ENCODE measurements at places on chromosomes 4 and X.
A peak's percentile ranks its signal among the peaks of the same experiment; 100 is the strongest.

GRCh38 chrX:150012647-150013381, 74.5 kb upstream of the EOLA2 start:
- no peak for DNase-seq

- DNase-seq = no peak
Observed at GRCh38 chr4:142984871-142985585, 138.9 kb upstream of the INPP4B start.

GRCh38 chr4:20354120-20354519, 102.4 kb downstream of the SLIT2 start:
- no peak for DNase-seq

DNA sequence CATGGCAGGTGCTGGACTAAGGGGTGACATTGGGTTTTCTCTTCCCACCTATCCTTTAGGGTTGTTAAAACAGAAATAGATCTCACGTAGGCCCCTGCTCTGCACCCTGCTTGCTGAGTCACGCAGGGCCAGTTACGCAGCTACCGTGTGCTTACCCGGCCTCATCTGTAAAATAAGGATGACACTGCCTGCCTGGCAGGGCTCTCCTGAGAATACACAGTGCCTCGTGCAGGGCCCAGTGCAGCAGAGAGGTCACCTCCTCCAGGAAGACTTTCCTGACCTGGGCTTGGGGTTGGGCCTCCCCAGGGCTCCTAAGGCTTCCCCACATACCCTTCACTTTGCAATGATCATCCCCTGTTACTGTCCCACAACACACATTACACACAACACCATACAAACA, 33.6 kb upstream of the JAKMIP1 start:
- no peak for DNase-seq

DNA sequence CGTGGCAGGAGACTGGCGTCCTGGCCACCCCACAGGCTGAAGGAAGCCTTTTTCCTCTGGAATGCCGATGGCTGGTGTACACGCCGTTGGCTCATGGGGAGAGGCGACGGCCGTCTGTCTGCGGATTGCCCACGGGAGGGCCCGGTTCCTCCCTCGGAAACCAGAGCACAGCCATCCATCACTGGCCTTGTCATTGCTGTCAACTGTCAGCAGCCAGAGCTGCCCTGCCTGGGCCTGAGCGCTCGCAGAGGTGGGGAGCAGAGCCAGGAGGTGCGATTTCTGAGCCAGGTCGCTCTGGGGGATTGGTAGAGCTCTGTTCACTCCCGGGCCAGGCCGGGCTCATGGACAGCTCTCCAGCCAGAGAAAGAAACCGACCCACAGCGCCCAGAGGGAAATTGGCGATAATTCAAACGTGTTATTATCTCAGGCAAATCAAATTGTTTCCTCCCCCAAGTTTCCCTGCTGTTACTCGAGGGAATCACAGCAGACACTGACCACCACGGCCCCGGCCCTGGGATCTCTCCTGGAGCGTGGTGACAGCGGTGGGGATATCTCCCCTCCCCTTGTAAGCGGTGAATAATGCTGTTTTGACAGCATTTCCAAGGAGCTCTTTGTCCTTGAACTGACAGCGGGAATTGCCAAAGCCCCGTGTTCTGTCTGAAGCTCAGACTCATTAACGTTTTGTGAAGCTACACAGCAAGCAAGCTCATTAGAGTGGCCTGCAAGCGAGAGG, 220.9 kb upstream of the PSAPL1 start:
- no peak for DNase-seq

GRCh38 chrX:136250191-136251040, 784 bp downstream of the MAP7D3 start:
- no peak for DNase-seq

GRCh38 chrX:115588179-115588578, 27.2 kb downstream of the PLS3 start:
- DNase-seq = no peak

GRCh38 chr4:168795346-168795745, 214.7 kb downstream of the CBR4 start:
- no peak for DNase-seq

- no peak for DNase-seq
Observed at GRCh38 chr4:2617955-2618354, 81.5 kb downstream of the FAM193A start.

DNA sequence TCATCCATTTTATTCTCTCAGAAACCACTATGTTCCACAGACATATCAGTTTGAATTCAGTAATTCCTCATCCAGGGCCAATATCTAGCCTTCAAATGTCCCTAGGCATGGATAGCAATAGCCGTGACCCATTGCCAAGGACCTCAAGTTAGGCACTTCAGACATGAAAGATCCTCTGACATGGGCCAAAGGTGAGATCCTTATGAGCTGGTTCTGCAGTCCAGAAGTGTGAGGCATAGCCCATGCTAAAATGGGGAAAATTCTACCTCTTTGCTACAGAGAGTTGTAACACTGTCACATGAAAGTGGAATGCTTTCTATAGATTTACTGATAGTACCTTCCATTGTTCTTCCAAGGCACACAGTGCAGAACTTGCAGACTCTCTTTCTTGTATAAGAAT, 349.7 kb upstream of the GALNT7 start:
- no peak for DNase-seq

DNA sequence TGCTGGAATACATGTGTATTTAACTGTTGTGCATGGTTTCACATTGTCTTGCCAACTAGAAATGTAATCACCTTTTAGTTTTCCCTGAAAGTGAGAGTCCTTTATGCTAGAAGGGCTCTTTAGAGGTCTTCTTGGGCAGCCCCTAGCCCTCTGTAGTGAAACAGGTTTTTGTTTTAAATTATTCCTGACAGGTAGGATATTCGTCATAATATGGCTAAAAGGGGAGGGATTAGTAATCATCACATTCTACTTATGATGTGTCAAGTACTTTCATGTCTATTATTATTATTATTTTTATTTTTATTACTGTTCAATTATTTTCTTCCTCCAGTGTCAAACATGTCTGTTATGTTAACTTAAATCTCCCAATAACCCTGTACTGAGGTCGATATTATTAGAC, 35.5 kb downstream of the MSN start:
- no peak for DNase-seq

- DNase-seq = peak; percentile 68
Observed at GRCh38 chrX:150731795-150732194, 38.6 kb downstream of the MTMR1 start.

DNA sequence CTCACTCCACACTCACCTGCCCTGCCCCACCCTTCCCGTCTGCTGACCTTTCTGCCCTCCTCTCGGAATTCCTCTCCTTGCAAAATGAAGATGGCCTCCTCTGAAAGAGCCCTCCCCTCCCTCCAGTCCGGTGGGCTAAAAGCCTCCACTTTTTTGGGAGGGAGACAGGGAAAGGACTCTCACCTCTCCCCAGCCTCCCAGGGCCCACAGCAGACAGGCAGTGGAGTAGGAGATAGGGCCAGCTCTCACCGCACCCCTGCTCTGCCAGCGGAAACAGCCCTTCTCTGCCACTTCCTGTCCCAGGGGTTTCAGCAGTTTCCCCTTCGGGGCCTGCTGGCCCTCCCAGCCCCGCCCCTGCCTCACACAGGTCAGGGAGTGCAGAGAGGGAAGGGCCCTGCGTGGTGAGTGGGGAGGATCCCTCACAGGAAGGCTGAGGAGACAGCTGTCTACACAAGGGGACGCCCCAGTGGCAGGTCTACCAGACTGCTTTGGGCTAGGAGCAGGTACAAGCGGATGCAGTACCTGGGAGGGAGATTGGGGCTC, 18.2 kb downstream of the ELF4 start:
- DNase-seq = no peak

DNA sequence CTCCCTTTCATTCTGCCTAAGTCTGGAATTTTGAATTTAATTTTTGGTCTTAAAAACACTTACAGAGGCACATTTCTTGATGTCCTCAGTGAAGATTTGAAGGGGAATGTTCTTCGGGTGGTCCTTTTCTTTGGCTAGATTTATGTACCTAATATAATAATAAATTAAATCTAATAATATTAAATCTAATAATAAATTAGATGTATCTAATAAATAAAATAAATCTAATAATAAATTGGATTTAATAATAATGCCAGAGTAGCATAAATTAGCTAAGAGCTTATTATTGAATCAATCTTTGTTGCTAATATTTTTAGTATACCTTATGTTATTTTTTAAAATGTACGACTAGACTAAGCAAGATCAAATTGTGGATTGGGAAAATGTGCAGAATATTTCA, 39.8 kb downstream of the MAD2L1 start:
- no peak for DNase-seq

DNA sequence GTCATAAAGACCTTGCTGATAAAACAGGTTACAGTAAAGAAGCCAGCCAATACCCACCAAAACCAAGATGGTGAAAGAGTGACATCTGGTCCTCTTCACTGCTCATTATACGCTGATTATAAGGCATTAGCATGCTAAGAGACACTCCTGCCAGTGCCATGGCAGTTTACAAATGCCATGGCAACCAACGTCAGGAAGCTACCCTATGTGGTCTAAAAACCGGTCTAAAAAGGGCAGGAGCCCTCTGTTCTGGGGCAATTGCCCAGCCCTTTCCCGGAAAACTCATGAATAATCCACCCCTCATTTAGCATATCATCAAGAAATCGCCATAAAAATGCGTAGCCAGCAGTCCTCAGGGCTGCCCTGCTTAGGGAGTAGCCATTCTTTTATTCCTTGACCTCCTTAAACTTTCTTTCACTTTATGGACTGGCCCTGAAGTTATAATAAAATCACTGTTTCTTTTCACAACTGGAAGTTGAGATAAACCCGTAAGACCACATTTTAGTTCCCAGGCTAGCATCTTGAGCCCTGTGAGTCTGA, 260.5 kb upstream of the FAT1 start:
- DNase-seq = no peak

- no peak for DNase-seq
Observed at GRCh38 chrX:14064626-14065432, 35.1 kb upstream of the GEMIN8 start.

- no peak for DNase-seq
Observed at GRCh38 chr4:183823434-183823833, 81.7 kb upstream of the STOX2 start.

DNA sequence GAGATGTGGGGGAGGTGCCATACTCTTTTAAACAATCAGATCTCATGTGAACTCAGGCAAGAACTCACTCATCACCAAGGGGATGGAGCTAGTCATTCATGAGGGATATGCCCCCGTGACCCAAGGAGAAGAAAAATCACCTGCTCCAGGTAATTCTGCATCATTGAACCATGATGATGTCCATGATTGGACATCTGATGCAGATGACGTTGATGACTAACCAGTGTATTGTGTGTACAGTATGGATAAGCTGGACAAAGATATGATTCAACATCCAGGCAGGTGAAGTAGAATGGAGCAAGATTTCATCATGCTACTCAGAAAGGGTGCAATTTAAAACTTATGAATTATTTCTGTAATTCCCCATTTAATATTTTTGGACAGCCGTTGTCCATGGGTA, 286.4 kb upstream of the SMIM31 start:
- no peak for DNase-seq

- peak; percentile 49 for DNase-seq
Observed at GRCh38 chr4:13656569-13657405, 29.3 kb upstream of the BOD1L1 start.

- no peak for DNase-seq
Observed at GRCh38 chr4:183504930-183505610, at the start of gene ING2. ING2 (plus strand) TSS chr4:183505058; CDS start chr4:183505196, 138 bp downstream.

DNA sequence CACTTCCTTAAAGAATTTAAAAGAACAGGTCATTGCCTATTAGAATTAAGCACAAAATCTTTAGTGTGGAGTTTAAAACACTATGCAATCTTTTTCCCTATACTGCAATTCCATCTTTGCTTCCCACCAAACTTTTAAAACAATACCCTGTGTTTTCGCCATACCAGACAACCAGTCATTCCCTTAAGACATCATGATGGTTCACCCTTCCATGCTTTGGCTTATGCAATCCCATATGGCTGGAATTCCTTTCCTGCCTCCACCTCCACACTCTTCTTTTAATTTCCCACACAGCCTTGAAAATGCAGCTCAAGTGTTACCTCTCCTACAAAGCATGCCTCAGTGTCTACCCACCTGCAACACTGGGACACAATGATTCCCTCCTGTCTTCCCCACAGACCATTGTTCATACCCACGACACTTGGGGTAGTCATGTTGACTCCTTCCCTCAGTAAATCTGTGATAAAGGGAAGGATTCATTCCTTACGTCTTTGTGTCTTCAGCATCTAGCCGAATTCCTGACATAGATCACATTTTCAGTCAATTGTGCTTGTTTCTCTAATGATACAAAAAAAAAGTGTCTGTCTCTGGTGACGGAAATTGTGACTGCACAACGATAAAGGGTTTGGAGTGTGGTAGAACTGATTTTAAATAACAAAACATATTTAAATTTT, 166.3 kb downstream of the FNIP2 start:
- no peak for DNase-seq

DNA sequence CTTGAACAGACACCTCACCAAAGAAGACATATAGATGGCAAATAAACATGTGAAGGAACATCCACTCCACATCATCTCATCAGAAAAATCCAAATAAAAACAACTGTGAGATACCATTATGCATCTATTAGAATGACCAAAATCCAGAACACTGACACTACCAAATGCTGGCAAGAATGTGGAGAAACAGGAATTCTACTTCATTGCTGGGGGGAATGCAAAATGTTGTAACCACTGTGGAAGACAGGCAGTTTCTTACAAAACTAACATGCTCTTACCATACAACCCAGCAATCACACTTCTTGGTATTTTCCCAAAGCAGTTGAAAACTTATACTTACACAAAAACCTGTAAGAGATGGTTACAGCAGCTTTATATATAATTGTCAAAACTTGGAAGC, 38.2 kb upstream of the ANTXR2 start:
- no peak for DNase-seq

- peak; percentile 11 for DNase-seq
Observed at GRCh38 chrX:101287402-101287801, 3.7 kb downstream of the TAF7L start.

- DNase-seq = no peak
Observed at GRCh38 chrX:109351557-109351956, 130.3 kb downstream of the GUCY2F start.

- DNase-seq = no peak
Observed at GRCh38 chrX:50874876-50875275, 35.7 kb upstream of the BMP15 start.

DNA sequence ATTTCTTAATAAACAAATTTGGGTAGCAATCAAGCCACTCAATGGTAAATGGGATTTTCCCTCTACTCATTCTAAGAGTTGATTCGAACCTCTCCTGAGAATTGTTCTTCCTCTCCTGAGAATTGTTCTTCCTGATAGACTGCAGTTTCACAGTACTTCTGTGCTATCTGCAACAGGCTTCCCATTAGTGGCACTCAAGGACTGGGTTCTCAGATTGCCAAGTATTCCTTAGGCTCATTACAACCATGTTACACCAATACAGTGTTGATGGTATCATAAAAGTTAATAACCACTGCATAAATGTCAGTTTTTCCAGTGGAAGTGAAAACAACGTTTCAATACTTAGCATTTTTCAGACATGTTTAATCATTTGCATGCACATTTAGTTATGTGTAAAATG, 201.6 kb downstream of the FRMPD4 start:
- DNase-seq = no peak

GRCh38 chr4:142752202-142752786, 93.8 kb downstream of the INPP4B start:
- no peak for DNase-seq

DNA sequence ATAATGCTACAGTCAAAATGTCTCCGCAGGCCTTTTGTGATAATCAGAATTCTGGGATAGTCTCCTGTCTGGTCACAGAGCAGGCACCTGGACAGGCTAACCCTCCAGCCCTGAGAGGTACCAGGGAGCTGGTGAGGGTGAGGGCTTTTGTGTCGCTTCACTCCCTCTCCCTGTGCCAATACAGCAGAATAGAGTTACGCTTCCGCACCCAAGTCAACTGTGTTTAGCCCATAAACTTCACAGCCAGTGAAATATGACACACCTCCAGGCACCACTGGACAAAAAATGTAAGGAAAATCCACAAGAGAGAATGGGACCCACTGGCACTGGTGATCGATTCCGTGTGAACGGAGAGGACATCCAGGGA, 1.3 kb downstream of the GAK start:
- no peak for DNase-seq
